ENCODE measurements at places on chromosomes 2 and 18.

GRCh38 chr2:199929262-199929661, 18.2 kb downstream of the C2orf69 start:
- DNase-seq, result no peak

DNA sequence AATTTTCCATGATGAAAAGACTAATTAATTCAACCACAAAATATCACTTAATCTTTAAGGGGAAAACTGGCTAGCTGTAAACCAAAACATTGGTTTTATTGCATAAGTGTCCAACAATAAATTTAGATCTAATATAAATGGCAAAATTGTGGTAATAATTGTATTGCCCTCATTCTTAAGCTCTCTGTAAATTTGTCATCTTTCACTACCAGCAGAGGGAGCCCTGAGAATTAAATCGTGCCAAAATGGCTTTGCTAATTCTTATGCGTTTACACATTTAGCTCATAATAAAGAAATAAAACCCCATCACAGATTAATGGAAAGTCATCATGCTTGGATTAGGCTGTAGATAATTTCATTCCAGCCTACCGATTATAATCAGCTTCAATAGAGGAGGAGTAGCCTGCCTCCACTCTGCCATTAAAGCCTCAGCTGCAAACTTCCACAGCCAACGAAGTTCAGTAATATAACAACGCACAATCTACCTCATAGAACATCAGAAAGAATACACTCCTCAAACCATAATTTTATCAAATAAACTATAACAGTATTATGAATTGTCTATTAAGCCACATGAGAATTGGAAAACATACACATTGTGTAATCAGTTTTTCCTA, 70.0 kb upstream of the ATP5MC3 start:
- no peak for DNase-seq

- DNase-seq, result no peak
Measured at GRCh38 chr2:122610948-122611609, 855.6 kb downstream of the TSN start.

GRCh38 chr2:184530239-184530638, 68.1 kb upstream of the ZNF804A start:
- no peak for DNase-seq

DNA sequence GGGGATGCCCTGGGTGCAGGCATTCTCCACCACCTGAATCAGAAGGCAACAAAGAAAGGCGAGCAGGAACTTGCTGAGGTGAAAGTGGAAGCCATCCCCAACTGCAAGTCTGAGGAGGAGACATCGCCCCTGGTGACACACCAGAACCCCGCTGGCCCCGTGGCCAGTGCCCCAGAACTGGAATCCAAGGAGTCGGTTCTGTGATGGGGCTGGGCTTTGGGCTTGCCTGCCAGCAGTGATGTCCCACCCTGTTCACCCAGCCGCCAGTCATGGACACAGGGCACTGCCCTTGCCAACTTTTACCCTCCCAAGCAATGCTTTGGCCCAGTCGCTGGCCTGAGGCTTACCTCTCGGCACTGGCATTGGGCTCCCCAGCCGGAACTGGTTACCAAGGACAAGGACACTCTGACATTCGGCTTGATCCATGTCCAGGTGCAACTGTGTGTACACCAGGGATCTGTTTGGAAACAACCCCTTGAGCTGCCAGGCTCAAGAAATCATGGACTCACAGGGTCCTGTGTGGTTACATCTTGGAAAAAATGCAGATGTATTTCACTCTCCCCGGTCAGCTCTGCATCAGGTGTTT, 31.8 kb downstream of the SLC1A4 start:
- DNase-seq, result no peak

DNA sequence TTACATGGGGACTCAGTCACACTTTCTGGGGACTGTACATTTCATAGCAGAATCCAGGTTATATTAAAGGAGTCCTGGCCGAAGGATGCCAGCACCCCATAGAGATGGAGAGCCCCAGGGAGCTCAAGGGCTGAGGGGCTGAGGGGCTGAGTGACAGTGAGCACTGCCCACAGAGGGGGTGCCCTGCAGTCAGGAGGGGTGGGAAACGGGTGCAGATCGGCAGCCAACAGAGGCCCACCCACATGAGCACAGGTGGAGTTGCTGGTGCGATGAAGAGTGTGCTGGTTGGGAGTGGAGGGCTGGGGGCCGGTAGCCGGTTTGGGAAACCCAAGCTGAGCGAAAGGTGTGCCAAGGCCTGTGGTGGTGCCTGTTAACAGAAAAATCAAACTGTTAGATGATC, 32.1 kb downstream of the TPRKB start:
- no peak for DNase-seq

GRCh38 chr2:204010628-204011560, 74.3 kb downstream of the ICOS start:
- DNase-seq, result no peak

- no peak for DNase-seq
Measured at GRCh38 chr18:55588111-55588869, at the start of gene TCF4. Gene TCF4, minus strand, starts transcription at chr18:55588192. Its CDS starts 1,076 bp downstream, at chr18:55587116.

DNA sequence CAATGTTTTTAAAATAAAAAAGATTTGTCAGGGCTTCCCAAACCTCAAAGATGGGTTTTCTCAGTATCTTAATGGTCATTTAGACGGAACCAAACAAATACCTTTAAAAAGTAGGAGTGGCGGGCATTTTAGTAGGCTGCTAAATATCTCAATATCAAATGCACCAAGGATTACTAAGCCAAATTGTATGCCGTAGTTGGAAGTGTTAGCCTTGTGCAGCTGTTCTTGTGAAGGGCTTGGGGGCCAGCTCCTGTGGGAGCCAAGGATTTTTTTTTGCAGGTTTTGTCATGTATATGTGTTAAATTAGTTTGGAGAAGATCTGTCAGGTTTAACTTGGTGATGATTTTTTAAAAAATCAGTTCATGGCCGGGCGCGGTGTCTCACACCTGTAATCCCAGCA, 52.1 kb downstream of the ACTR2 start:
- DNase-seq, result no peak
